ENCODE measurements at places on chromosomes 12 and 14. TPM values are rescaled to one million over a fixed set of nuclear protein-coding genes. Genes with fewer than 3 reads are reported as not detected.
A peak's percentile ranks its signal among the peaks of the same experiment; 100 is the strongest.

DNA sequence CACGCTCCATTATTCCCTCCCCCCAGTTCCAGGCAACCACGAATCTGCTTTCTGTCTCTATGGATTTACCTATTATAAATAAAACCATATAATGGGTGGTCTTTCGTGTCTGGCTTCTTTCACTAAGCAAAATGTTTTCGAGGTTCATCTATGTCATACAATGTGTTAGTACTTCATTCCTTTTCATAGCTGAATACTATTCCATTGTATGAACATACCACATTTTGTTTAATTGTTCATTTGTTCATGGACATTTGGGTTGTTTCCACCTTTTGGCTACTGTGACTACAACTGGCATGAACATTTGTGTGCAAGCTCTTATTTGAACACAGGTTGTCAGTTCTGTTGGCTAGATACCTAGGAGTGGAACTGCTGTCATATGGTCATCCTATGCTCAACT, 12.9 kb upstream of the PAPOLA start:
- no peaks in the 10 kb centered on the region for H3K36me3 ChIP-seq
- H3K27ac ChIP-seq: no peak overlapping the region
- H3K27me3 ChIP-seq: peaks cover 7% of the 10 kb centered on the region
- no peaks in the 10 kb centered on the region for H3K4me1 ChIP-seq

- no peaks in the 10 kb centered on the region for H3K36me3 ChIP-seq
- no peaks in the 10 kb centered on the region for H3K4me1 ChIP-seq
- peaks cover 3% of the 10 kb centered on the region for H3K27me3 ChIP-seq
- H3K27ac ChIP-seq: no peak overlapping the region
- no peak overlapping the region for H3K4me3 ChIP-seq
Observed at GRCh38 chr12:77850129-77850528, 19.4 kb downstream of the NAV3 start.

- no peak overlapping the region for H3K4me3 ChIP-seq
- no peak for DNase-seq
- no peaks in the 10 kb centered on the region for H3K27me3 ChIP-seq
- peaks cover 22% of the 10 kb centered on the region for H3K36me3 ChIP-seq
- H3K4me1 ChIP-seq: no peaks in the 10 kb centered on the region
- no peak overlapping the region for H3K27ac ChIP-seq
Observed at GRCh38 chr12:130874696-130875095, 2.8 kb downstream of the RAN start.

GRCh38 chr14:87813686-87814085, 179.3 kb downstream of the GALC start:
- no peaks in the 10 kb centered on the region for H3K36me3 ChIP-seq
- H3K4me1 ChIP-seq: no peaks in the 10 kb centered on the region
- no peak for DNase-seq
- H3K4me3 ChIP-seq: no peak overlapping the region

MMP19 gene
- 8.6 TPM for total RNA-seq

DNA sequence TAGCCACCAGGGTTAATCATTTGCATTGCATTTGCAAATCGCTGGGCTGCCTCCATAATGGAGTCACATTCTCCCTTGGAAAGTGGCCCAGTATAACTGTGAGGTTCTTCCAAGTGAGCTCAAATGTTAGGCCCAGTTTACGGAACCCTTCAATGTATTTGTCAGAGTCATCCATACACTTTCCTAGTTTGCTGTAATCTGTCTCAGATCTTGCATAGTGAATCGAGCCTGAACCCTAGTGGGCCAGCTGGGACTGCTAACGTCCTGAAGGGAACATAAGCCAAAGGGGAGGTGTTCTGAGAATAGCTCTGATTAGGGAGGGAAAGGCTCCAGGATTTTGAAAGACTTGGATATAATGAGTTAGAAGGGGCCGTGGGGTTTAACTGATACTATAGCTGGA, 406.3 kb downstream of the SLC6A15 start:
- H3K27me3 ChIP-seq: no peaks in the 10 kb centered on the region
- H3K4me1 ChIP-seq: peaks cover 2% of the 10 kb centered on the region
- DNase-seq: no peak
- no peaks in the 10 kb centered on the region for H3K36me3 ChIP-seq
- H3K4me3 ChIP-seq: no peak overlapping the region

DNA sequence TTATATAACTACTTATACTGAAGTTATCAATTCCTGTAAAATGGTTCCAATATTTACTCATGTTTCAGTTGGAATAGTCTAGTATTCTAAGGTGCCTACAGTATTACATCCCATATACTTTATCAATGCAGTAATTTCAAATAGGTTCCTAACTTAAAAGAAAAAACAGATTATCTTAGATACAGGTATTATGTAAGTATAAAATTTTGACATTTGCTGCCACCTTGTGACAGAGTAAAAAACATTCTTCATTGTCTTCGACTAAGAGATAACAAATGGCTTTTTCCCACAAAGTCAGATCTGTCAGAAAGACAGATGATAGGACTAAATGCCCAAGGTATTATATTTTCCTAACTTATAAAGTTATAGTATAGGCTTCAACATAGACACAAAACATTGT, 78.7 kb downstream of the TXNDC16 start:
- no peaks in the 10 kb centered on the region for H3K4me1 ChIP-seq
- no peaks in the 10 kb centered on the region for H3K27me3 ChIP-seq
- H3K27ac ChIP-seq: no peak overlapping the region
- H3K36me3 ChIP-seq: no peaks in the 10 kb centered on the region

DNA sequence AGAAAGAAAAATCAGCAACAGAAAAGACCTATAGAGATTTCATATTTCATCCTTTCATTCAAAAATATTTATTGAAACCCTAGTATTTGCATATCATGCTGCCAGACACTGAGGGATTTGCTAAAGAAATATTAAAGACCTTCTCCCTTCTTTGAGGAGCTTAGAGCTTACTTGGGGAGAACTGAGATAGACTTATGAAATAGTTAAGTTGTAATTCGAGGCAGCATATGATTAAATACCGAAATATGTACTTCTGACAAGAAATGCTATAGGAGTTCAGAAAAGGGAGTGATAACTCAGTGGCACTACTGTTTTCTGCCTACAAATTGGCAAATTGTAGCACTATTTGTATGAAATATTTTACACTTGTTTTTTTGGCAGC, 59.1 kb downstream of the PLXNC1 start:
- H3K27ac ChIP-seq: no peak overlapping the region
- H3K4me1 ChIP-seq: no peaks in the 10 kb centered on the region
- peaks cover 13% of the 10 kb centered on the region for H3K27me3 ChIP-seq
- no peak overlapping the region for H3K4me3 ChIP-seq

GRCh38 chr14:32481707-32482106, 152.6 kb downstream of the AKAP6 start:
- no peaks in the 10 kb centered on the region for H3K36me3 ChIP-seq
- H3K4me1 ChIP-seq: peaks cover 18% of the 10 kb centered on the region
- H3K4me3 ChIP-seq: no peak overlapping the region
- H3K27ac ChIP-seq: no peak overlapping the region
- H3K27me3 ChIP-seq: no peaks in the 10 kb centered on the region

DNA sequence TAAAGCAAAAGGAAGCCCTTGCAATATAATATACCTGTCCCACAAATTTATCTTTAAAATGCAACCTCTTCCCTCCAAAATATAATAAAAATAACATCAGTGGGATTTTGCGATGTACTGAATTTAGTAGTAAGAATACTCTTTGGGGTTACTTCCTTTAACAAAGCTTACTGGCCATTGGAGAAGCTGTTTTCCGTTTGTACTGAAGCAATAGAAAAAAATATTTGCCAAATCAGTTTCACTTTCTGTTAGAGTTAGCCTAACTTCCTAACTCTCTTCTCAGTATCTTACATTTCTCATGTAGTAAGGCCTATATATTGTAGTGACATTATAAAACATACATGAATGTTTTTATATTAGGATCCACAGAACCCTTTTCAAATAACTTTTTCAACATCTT, 3.7 kb downstream of the MAX start:
- no peaks in the 10 kb centered on the region for H3K27me3 ChIP-seq
- H3K4me1 ChIP-seq: peaks cover 6% of the 10 kb centered on the region
- peaks cover 9% of the 10 kb centered on the region for H3K36me3 ChIP-seq
- no peak overlapping the region for H3K27ac ChIP-seq
- H3K4me3 ChIP-seq: no peak overlapping the region

GPR65 gene
- total RNA-seq: 0.28 TPM

DNA sequence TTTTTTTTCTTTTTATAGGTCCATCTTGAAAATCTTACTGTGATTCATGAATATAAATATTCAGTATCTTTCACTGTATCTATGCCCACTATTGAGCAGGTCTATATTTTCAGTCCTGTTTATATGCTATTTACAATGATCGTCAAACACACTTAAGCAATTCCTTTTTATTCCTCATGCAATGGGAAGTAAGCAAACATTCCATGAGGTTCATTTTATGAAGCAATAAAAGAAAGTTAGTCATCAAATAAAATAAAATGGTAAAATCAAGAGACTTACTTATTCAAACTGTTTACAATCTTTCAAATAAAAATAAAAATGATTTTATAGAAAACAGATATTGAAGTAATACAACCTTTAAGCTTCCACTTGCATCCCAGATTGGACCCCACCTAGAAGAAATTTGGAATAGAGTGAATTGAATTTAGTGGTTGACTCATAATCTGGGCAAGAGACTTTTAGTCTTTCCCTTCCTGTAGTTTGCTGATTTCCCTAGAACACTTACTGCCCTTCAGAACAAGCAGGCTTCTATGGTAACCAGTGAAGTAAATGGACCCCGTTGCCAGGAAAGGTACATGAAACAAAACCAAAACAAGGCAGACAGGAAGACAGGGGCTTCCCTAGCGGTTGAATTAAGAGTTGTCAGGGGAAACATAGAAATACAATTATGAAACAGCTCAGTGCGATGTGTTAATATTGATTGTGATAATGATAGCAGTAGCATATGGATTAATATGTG, 241.0 kb upstream of the ATP2B1 start:
- no peak overlapping the region for H3K4me3 ChIP-seq
- H3K27ac ChIP-seq: peak overlapping the region; percentile 93
- H3K27me3 ChIP-seq: no peaks in the 10 kb centered on the region
- peak; percentile 64 for DNase-seq
- H3K36me3 ChIP-seq: no peaks in the 10 kb centered on the region
- H3K4me1 ChIP-seq: peaks cover 21% of the 10 kb centered on the region

- no peak overlapping the region for H3K27ac ChIP-seq
- H3K27me3 ChIP-seq: no peaks in the 10 kb centered on the region
- DNase-seq: no peak
Observed at GRCh38 chr14:97217111-97217885, 420.1 kb downstream of the VRK1 start.

DNA sequence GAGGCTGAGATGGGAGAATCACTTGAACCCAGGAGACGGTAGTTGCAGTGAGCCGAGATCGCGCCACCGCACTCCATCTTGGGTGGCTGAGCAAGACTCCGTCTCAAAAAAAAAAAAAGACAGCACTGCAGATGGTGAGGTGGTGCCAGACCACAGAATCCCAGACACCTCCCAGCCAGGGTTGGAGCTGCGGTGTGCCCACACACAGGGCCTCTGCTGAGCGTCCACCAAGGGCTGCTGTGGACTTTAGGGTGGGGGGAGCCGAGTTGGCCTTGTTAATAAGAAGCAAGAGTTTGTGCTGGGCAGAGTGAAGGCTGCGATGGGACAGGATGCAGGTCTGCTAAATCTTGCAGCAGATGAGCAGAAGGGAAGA, 14.2 kb downstream of the KMT5A start:
- H3K36me3 ChIP-seq: peaks cover 53% of the 10 kb centered on the region
- H3K27me3 ChIP-seq: no peaks in the 10 kb centered on the region

DNA sequence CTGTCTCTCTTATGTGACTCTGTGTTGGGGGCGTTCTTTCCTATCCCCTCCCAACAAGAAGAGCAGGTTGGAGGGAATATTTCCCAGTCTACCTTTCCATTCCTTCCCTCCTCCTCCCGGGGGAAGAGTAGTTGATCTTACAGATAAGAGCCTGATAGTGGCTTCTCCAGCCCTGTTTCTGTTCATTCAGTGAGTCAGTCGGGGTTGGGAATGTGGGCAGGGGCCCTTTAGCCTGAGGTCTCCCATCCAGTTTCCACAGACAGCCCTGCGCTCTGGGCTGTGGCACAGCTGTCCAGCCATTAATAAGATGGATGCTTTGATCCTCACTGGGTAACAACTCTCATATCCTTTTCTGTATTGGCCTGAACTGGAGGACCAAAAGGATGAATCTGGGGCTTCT, 18.1 kb upstream of the PPP1R1A start:
- no peaks in the 10 kb centered on the region for H3K4me1 ChIP-seq
- no peaks in the 10 kb centered on the region for H3K36me3 ChIP-seq
- H3K4me3 ChIP-seq: no peak overlapping the region
- H3K27ac ChIP-seq: no peak overlapping the region
- no peak for DNase-seq

DNAJC22 gene
- 6.7 TPM for total RNA-seq

DNA sequence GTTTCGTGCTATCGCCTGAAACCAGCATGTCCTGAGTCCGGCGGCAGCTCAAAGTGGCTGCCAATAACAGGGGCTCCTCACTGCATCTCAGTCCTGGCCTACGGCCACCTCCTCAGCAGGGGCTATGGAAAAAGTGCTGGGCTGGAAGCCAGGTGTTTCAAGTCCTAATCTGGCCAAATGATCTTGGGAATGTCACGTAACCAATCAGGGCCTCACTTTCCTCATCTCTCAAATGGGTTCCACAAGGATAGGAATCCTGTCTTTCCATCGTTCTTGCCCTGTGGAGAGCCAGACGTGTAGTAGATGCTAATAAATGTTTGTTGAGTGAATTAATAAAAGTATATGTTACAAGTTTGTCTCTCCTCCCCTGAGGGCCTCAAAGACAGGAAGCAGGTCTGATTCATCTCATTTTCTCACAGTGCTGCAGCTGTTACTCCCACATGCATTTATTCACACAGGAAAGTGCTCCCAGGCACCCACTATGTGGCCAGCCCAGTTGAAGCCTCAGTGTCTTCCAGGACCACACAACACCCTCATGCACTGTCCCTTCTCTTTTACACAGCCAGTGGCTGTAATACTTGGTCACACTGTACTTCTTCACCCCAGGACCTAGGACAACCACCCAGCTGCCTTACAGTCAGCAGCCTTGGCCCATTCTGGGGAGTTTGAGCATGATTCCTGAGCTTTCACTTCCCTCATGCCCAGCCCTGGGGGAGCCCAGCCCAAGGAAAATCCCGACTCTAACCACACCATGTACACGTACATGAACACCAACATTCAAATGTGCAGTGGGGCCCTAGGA, 5.0 kb downstream of the CMKLR1 start:
- DNase-seq: peak; percentile 15
- H3K36me3 ChIP-seq: no peaks in the 10 kb centered on the region
- H3K4me3 ChIP-seq: no peak overlapping the region
- H3K4me1 ChIP-seq: no peaks in the 10 kb centered on the region
- peaks cover 3% of the 10 kb centered on the region for H3K27me3 ChIP-seq
- no peak overlapping the region for H3K27ac ChIP-seq

Data from IMR-90 (cell line).